Prostate gland (tissue), 2 donors: ENCODE measurements at places on chromosomes 2 and 18. TPM values are rescaled to one million over a fixed set of nuclear protein-coding genes. Genes with fewer than 3 reads are reported as not detected.
A peak's percentile ranks its signal among the peaks of the same experiment; 100 is the strongest.

GRCh38 chr2:238483656-238484055 lies 56.9 kb downstream of the ASB1 start:
- no peaks in the 10 kb centered on the region for H3K27me3 ChIP-seq
- DNase-seq, result no peak
- H3K4me3 ChIP-seq, result no peak overlapping the region
- no peaks in the 10 kb centered on the region for H3K4me1 ChIP-seq

- no peaks in the 10 kb centered on the region for H3K36me3 ChIP-seq
- H3K27me3 ChIP-seq, result no peaks in the 10 kb centered on the region
- peak; percentile 55 for DNase-seq
- no peak overlapping the region for H3K27ac ChIP-seq
These were observed 43.0 kb upstream of the DSG1 start for GRCh38 chr18:31274931-31275330.

GRCh38 chr2:121648206-121649148 lies 785 bp downstream of the CLASP1 start:
- peaks cover 3% of the 10 kb centered on the region for H3K4me1 ChIP-seq
- peak overlapping the region; percentile 96 for H3K27ac ChIP-seq
- no peaks in the 10 kb centered on the region for H3K27me3 ChIP-seq
- DNase-seq, result peak; percentile 39
- H3K36me3 ChIP-seq, result no peaks in the 10 kb centered on the region

DNA sequence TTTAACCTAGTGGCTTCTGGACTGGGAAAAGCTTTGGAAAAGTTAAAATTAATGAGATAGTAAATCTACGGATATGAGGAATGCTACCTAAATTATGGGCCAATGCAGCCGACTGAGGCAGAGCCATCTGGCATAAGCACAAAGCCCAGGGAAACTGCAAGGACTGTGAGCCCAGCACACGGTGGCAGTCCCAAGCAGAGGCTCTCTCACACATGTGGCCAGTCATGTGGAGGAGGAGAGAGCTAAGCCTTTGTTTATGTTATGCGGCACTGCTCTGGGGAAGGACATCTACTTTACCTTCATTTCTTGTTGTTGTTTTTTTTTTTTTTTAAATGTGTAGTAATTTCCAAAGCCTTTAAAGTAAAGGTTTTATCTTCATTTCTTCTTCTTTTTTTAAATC lies 267.0 kb downstream of the STK39 start:
- H3K27me3 ChIP-seq, result no peaks in the 10 kb centered on the region
- H3K4me1 ChIP-seq, result no peaks in the 10 kb centered on the region
- H3K36me3 ChIP-seq, result no peaks in the 10 kb centered on the region
- H3K4me3 ChIP-seq, result no peak overlapping the region
- no peak for DNase-seq

DNA sequence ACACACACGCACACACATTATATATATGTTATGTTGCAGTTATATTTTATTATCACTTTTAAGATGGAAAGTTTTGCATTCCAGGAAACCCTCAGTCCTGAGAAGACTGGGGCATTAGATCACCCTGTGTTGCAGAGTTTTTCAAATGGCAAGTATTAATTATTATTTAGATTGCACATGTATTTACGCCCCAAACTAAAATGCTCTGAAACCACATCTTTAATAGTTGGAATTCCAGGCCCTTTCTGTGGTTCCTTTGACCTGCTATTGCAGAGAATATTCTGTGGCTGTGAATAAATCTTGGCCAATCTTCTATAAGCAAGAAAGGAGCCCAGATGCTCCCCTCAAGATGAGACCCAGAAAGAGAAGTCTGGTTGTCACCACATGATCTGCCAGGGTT lies 427.0 kb upstream of the TNP1 start:
- H3K4me3 ChIP-seq, result no peak overlapping the region
- peaks cover 13% of the 10 kb centered on the region for H3K4me1 ChIP-seq
- DNase-seq, result no peak
- no peaks in the 10 kb centered on the region for H3K27me3 ChIP-seq
- no peaks in the 10 kb centered on the region for H3K36me3 ChIP-seq

Gene KYNU
- total RNA-seq, result 0.34 TPM

Gene TTR
- total RNA-seq, result 0.50 TPM

Gene RANBP2
- total RNA-seq, result 96.2 TPM

Gene IL1RL1
- 3.4 TPM for total RNA-seq
